ENCODE measurements at places on chromosomes 4 and X.

DNA sequence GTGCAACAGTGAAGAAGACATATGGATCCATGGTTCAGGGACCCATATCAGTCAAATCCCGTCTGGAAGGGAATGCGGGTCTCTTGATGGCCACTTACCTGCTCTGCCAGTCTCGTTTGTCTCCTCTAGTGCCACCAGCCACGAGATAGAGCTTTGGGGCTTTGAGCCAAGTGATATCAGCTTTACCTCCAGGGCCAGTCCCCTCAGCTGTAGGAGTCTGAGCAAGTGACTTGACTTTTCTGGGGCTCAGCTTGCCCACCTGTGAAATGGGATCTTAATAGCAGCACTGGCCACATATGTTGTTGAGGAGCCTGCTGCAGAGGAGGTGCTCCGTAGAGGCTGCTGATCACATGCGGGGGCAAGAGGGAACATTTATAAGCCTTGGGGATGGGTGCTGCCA, 1.2 kb downstream of the SLC2A9 start:
- no peak for DNase-seq

GRCh38 chr4:125116431-125116830, 198.3 kb upstream of the FAT4 start:
- no peak for DNase-seq

- DNase-seq = no peak
Measured at GRCh38 chrX:41561045-41561444, 113.9 kb downstream of the NYX start.

GRCh38 chr4:79576429-79576753, 168.4 kb upstream of the GK2 start:
- DNase-seq = no peak

DNA sequence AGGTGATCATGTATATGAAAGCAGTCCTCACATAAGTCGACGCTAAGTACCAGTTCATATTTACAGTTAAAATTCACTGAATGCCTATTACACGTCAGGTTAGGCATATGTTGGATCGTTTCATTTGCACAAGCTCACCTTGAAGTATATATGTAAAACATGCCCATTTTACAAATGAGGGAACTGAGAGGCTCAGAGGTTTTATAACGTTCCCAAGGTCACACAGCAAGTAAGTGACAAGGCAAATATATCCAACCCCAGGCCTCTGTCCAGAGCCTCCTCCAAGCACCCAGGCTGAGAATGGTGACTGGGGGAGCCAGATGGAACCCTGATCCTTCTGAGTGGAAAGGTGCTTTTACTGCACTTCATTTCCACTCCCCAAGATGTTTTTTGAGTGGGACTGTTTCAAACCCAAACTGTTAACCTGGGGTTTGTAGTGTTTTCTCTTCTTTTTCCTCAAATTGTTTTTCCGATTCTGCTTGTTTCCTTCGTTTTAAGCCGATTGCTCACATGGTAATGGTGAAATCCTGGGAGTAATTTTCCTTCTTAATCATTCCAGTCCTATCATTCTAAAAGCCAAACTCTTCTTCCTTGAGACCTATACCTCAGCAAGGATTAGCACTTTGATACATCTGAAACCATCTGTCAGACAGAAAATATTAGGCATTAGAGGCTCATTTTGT, 791 bp downstream of the SMIM20 start:
- DNase-seq = no peak

DNA sequence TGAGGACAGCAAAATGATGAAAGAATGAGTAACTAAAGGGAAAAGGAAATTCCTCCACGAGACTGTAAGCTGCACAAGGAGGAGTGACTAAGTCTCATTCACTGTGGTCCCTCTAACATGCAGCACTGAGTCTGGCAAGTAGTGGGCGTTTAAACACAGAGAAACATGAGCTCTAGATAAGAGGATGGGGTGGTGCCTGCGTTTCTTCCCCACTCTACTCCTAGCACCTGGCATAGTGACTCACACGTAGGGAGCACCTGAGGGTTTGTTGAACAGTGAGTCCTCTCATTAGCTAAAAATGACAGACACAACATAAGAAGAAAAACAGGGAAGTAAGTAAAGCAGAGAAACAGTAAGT, 105.8 kb upstream of the CBR4 start:
- DNase-seq = no peak

DNA sequence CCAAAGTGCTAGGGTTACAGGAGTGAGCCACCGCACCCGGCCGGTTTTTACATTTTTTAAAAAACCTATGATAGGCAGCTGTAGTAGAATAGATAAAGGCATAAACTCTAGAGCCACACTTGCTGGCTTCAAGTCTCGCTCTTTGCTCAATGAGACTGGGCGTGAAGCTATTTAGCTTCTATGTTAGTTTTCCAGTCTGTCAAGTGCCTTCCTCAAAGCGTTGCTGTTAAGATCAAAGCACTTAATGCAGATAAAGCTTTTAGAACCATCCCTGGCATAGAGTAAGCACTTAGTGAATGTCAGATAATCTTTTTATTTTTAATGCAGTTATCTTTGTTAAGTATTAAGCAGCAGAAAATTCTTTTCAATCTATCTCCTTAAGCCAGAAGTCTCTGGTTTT, 42.0 kb upstream of the BMPR1B start:
- DNase-seq = no peak

DNA sequence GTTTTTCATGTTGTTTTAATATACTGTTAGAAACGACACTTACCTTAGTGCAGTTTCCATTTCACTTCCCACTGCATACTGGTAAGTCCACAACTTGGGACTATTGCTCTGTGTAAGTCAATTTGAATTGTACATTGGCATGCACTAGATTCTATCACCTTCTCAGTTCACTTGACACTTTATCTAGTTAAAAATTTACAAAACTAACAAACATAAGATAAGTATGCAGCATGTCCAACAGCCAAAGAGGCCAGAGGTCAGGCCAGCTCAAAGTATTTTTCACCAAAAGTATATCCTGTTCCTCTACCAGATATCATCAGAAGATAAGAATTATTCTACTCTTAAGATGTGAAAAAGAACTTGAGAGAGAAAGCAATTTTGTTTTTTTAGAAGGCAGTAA, 75.9 kb downstream of the QRFPR start:
- no peak for DNase-seq

Measured in activated CD8-positive, alpha-beta memory T cell treated with anti-CD3 and anti-CD28 coated beads, Interleukin-2, amount 50 U/mL, for 48 hours (primary cell).